ENCODE measurements at places on chromosomes 1 and 21. TPM values are rescaled to one million over a fixed set of nuclear protein-coding genes. Genes with fewer than 3 reads are reported as not detected.

The ERI3 gene
- 24.3 TPM for total RNA-seq

The TMPRSS15 gene
- not detected for total RNA-seq

The ODR4 gene
- total RNA-seq, result 10.4 TPM

The TNFRSF25 gene
- total RNA-seq, result 10.0 TPM

The VAMP3 gene
- total RNA-seq, result 84.5 TPM

The CASQ2 gene
- not detected for total RNA-seq

The PIK3R3 gene
- total RNA-seq, result 9.4 TPM

The LACTBL1 gene
- total RNA-seq, result not detected

The LIN9 gene
- total RNA-seq, result 5.9 TPM

The LINGO4 gene
- total RNA-seq, result not detected

The FGGY gene
- 15.7 TPM for total RNA-seq

The TRIM67 gene
- total RNA-seq, result not detected

The TMPRSS3 gene
- not detected for total RNA-seq

The SLC25A34 gene
- total RNA-seq, result 0.44 TPM

The ARHGAP30 gene
- not detected for total RNA-seq

The PPIAL4G gene
- total RNA-seq, result not detected

The PTGFR gene
- 0.38 TPM for total RNA-seq

The PTBP2 gene
- total RNA-seq, result 32.9 TPM

The PLA2G2D gene
- not detected for total RNA-seq

The PNRC2 gene
- total RNA-seq, result 95.4 TPM

The ERG gene
- 39.3 TPM for total RNA-seq

The LRRC3 gene
- 0.97 TPM for total RNA-seq

The WDR64 gene
- total RNA-seq, result not detected

The FLAD1 gene
- 16.8 TPM for total RNA-seq

The FCGR3A gene
- total RNA-seq, result not detected

The RBM11 gene
- total RNA-seq, result not detected

The GPR161 gene
- total RNA-seq, result 11.2 TPM

The VCAM1 gene
- total RNA-seq, result 84.6 TPM

The CD244 gene
- total RNA-seq, result not detected

The GJA5 gene
- total RNA-seq, result 0.32 TPM

The LAX1 gene
- under 0.01 TPM for total RNA-seq

The SYF2 gene
- total RNA-seq, result 26.4 TPM

The EPHB2 gene
- total RNA-seq, result 66.9 TPM

The SETD4 gene
- 13.8 TPM for total RNA-seq

The MPZ gene
- 0.81 TPM for total RNA-seq

The CEPT1 gene
- 47.5 TPM for total RNA-seq

The CLK2 gene
- total RNA-seq, result 45.7 TPM

The G0S2 gene
- total RNA-seq, result 0.65 TPM

The PROK1 gene
- total RNA-seq, result not detected

The RAB7B gene
- total RNA-seq, result not detected

The DYNLT5 gene
- total RNA-seq, result 2.9 TPM

The HPCAL4 gene
- total RNA-seq, result not detected

The HLX gene
- 21.0 TPM for total RNA-seq

The TFAP2E gene
- total RNA-seq, result not detected

The RPTN gene
- not detected for total RNA-seq

The KDF1 gene
- total RNA-seq, result not detected

The YBEY gene
- total RNA-seq, result 5.5 TPM

The SYTL1 gene
- not detected for total RNA-seq

The CLDN17 gene
- not detected for total RNA-seq

The GPR157 gene
- 4.8 TPM for total RNA-seq

The FCER1G gene
- total RNA-seq, result not detected

The SPRTN gene
- 14.1 TPM for total RNA-seq

The FMO5 gene
- total RNA-seq, result 2.6 TPM

The RPL5 gene
- total RNA-seq, result 959 TPM

The PSRC1 gene
- total RNA-seq, result 3.1 TPM

The SLC45A3 gene
- total RNA-seq, result 15.1 TPM

All from bladder microvascular endothelial cell (primary cell).